ENCODE measurements at places on chromosomes 2 and 18.
A peak's percentile ranks its signal among the peaks of the same experiment; 100 is the strongest.

DNA sequence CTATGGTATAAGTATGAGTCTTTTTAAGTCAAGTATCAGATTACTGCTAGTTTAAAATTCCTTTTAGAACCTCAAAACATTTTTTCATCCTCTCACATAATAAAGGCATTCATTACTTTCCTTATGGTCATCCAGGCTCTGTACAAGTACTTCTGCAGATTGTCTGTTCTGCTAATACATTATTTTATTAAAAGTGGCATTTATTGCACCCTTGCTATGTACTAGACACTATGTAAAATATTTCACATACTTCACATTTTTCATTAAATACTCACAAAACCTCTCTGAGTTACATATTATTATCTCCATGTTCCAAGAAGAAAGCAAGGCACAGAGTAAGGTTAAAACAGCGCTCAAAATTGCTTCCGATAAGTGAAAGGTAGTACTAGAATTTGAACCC lies 84.1 kb downstream of the RAPH1 start:
- DNase-seq, result no peak

- no peak for DNase-seq
Observed at GRCh38 chr2:18522484-18523146, 37.8 kb downstream of the RDH14 start.

- no peak for DNase-seq
Observed at GRCh38 chr2:9992427-9993187, 41.1 kb downstream of the GRHL1 start.

DNA sequence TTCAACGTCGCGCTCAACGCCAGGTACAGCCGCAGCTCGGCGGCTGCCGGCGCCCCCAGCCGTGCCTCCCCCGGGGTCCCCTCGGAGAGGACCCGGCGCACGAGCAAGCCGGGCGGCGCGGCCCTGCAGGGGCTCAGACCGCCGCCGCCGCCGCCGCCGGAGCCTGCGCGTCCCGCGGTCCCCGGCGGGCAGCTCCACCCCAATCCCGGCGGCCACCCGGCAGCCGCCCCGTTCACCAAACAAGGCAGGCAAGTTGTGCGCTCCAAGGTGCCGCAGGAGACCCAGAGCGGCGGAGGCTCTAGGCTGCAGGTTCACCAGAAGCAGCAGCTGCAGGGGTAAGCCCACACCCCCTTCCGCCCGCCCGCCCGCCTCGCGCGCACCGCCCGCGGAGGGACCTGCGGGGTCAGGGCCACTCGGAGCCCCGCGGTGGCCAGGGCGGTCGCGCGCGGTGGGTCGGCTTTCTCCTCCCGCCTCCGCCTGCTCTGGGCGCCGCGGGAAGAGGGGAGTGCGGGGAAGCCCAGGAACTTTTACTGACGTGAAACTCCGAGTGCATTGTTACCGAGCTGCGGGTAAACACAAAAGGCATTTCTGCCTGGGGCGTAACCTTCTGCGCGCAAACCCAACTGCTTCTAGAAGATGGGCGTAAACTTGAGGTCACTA lies 861 bp downstream of the LTBP1 start:
- no peak for DNase-seq

DNA sequence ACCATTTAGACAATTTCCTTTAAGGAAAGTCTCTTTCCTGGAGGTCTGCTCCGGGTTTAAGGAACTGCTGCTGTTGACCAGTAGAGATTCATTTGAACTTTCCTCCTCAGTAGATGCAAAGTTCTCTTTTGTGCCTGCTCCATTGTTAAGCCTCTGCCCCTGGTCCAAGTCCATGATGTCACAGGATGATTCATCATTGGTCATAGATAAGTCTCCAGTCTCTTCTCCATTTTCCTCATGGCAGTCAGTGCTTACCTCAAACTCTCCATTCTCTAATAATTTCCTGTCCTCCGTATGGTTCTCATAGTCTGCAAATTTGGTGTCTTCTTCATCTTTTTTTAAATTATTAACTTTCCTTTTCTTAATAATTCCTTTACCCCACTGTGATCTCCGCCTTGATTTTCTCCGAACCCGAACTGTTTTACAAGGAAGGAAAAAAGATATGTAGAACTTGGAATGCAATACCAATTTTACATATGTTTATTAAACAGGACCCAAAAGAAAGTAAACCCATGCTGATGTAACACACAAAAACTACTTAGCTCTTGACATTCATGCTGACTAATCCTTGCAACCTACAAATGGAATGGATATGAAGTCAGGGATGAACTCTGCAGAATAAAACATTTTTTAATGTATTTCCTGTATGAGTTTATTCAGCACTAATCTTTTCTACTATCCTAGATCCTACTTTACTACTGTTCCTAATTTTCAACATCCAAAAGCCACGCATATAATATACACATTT lies 169.1 kb downstream of the ATAD2B start:
- DNase-seq, result peak; percentile 64

- no peak for DNase-seq
Observed at GRCh38 chr2:75870651-75871137, 160.0 kb upstream of the GCFC2 start.

GRCh38 chr2:168300460-168300859 lies 53.1 kb upstream of the STK39 start:
- no peak for DNase-seq

GRCh38 chr2:128498086-128498485 lies 179.4 kb upstream of the HS6ST1 start:
- peak; percentile 46 for DNase-seq

- no peak for DNase-seq
Observed at GRCh38 chr2:74884118-74884762, 50.3 kb downstream of the HK2 start.

DNA sequence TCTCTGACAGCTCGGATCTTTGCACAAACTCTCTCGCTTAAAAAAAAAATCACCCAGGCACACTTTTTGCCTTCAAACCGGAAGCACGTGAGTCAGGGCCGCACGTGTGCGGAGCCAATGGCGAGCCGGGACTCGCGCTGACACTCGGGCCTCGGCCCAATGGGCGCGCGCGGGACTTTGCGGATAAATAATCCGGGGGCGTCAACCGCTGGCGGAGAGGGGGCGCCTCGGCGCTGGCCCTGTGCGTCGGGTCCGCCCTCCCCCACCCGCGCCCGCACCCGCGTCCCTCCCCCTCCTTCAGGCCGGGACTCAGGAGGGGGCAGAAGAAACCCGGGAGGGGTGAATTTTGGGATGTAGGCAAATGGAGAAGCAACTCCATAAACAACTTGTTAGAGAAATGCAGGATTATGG lies 319 bp upstream of the EN1 start:
- no peak for DNase-seq

DNA sequence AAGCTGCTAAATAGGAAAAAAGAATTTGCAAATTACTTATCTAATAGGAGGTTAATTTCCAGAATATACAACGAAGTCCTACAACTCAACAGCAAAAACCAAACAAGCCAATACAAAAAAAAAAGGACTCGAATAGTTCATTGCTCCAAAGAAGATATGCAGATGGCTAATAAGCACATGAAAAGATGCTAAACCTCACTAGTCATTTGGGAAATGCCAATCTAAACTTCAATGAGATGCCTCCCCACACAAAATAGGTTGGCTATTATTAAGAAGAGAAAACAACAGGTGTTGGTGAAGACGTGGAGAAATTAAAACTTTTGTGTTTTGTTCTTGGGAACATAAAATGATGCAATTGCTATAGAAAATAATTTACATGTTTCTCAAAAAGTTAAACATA lies 1634.4 kb upstream of the DDX18 start:
- DNase-seq, result no peak

All from ascending aorta (tissue), 2 donors.